Purkinje cell (primary cell): ENCODE measurements at places on chromosomes 4 and X. TPM values are rescaled to one million over a fixed set of nuclear protein-coding genes. Genes with fewer than 3 reads are reported as not detected.

MED12 gene
- polyA plus RNA-seq, result 0.77 and 1.0 TPM in 2 replicates

PPP1R2C gene
- polyA plus RNA-seq, result not detected in 2 replicates

ADGRL3 gene
- 15.0 and 27.0 TPM in 2 replicates for polyA plus RNA-seq

ZNF280C gene
- 1.1 and 1.5 TPM in 2 replicates for polyA plus RNA-seq

QRFPR gene
- not detected in 2 replicates for polyA plus RNA-seq

ATP8A1 gene
- 16.9 and 28.7 TPM in 2 replicates for polyA plus RNA-seq

DNAJB14 gene
- 156 and 160 TPM in 2 replicates for polyA plus RNA-seq

PCDH19 gene
- 6.9 and 8.8 TPM in 2 replicates for polyA plus RNA-seq

TMEM154 gene
- 0.05 and 0.06 TPM in 2 replicates for polyA plus RNA-seq
